ENCODE measurements at places on chromosomes 6 and 20.

GRCh38 chr6:7391151-7391550 lies 1.5 kb downstream of the RIOK1 start:
- DNase-seq, result no peak

GRCh38 chr6:16704401-16705045 lies 56.7 kb downstream of the ATXN1 start:
- DNase-seq, result no peak

GRCh38 chr20:20412750-20413149 lies 44.8 kb downstream of the INSM1 start:
- no peak for DNase-seq

DNA sequence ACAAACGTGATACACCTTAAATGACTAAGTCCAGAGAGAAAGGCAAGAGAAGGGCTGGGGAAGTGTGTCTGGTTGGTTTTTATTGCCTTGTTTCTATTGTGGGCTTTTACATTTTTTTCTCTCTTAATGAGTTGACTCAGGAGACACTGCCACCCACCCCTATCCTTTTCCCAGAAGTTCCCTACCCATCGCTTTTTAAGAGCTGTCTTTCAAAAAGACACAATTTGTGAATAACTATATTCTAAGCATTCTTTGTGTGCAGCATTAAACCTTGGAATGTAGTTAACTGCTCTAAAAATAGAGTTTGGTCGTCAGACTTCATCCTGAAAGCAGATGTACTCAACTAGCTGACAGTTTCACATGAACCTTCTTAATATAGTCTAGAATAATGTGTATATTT lies 174.9 kb downstream of the ISM1 start:
- no peak for DNase-seq

- no peak for DNase-seq
Measured at GRCh38 chr6:124822204-124822613, 140.0 kb upstream of the RNF217 start.

DNA sequence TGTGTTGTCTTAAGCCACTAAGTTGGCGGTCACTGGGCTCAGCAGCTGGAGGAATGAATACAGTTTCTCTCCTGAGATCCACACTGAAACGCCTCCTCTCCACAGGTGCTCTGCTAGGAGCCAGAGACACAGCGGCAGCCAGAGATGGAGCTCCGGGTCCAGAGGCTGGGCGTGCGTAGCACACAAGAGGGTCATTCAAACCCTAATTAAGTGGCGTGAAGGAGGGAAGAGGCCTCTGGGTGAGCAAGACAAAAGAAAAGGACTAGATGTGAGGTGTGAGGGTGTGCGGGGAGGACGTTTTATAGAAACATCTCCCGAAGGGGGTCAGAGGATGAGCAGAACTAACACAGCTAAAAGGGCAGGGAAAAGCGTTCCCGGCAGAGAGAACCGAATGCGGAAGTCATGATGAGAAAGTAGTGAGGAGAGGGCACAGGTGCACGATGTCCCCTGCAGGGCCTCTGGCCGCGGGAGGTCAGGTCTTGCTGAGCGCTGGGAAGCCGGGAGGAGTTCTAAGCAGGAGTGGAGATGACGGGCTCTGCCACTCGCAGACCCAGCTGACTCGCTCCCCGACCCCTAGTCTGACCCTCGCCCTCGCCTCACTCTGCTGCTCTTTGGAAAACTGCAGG lies 54.4 kb downstream of the BMP7 start:
- no peak for DNase-seq

DNA sequence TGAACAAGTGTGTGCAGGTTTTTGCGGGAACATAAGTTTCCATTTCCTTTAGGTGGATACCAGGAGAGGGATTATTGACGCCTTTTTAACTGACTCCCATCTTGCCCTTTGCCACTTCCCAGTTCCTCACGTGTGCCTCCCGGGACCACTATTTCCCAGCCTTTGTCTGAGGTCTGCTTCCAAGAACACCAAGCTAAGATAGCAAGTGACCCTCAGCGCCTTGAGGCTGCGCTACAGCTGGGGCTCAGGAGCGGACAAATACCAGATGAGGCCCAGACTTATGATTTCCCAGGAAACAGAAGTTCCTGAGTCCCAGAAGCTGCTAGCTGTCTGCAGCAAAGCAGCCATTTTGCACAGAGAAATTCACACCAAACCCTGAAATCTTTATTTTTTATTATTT lies 216.7 kb downstream of the SYNDIG1 start:
- DNase-seq, result no peak

- no peak for DNase-seq
Measured at GRCh38 chr6:18506382-18507017, 119.3 kb downstream of the RNF144B start.

DNA sequence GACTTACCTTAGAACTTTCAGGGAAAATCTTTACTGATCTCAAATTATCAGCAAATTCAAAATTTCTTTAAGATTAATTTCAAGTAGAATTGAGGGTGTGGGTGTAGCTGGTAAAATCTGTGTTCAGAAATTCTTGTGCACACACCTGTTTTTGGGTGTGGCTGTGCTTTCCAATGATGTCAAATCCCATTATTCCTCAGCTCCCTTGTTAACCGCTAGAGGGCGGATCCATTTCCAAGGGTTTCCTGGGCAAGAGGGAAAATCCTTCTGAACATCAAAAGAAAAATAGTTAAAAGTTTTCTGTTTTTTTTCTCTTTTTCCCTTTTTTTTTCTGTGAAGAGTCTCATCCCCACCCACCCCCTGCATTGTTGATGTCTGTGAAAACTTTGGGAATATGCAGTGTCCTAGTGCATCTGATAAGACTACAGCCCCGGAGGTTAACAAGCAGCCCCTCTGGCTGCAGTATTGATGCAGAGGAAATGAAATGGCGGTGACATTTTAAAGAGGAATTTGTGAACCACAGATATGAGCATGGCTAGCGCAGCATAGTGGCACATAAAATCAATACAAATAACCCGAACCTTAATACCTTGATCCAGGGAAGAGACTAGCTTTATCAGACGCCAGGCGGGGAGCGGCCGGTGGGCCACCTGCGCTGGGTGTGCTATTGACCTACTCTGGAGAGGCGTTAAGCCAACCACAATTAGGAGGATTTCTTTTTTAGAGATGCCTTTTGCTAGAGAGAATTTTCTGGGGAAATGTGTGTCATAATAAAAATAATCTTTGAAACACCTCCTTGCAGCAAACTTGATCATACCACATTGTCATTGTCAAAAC lies 130.9 kb downstream of the FOXA2 start:
- no peak for DNase-seq

DNA sequence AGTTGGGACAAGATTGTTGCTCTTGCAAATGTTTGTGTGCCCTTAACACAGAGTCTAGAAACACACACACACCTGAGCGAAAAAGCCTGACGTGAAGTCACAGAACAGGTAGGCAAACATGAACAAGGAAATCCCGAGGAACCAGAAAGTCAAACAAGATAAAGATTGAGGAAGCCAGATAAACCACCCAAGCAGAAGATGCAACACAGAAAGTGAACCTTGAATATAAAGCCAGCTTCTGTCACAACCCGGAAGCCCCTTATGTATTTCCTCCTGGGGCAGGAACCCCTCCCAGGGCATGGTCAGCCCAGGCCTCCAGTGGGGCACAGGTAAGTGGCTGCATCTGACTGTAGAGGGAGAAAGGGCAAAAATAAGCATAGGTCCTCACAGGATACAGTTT lies 158.2 kb upstream of the SUPT3H start:
- DNase-seq, result no peak

GRCh38 chr6:42520786-42521607 lies 42.8 kb upstream of the UBR2 start:
- no peak for DNase-seq

DNA sequence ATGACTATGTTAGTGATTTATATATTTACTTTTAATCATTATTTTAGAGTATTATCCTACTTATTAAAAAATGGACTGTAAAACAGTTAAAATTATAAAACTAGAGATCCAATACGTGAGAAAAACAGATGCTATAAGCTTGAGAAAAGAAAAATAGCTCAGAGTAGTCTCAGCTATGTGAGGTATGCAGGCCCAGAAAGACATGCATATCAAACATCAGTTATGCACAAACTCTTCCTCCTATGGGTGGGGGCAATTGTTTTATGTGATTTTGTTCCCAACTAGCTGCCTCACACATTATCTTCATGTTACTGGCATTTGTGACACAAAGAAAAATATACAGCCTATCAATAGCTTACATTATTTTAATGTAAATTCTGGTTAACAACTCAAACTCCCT lies 28.8 kb downstream of the RARS2 start:
- no peak for DNase-seq

DNA sequence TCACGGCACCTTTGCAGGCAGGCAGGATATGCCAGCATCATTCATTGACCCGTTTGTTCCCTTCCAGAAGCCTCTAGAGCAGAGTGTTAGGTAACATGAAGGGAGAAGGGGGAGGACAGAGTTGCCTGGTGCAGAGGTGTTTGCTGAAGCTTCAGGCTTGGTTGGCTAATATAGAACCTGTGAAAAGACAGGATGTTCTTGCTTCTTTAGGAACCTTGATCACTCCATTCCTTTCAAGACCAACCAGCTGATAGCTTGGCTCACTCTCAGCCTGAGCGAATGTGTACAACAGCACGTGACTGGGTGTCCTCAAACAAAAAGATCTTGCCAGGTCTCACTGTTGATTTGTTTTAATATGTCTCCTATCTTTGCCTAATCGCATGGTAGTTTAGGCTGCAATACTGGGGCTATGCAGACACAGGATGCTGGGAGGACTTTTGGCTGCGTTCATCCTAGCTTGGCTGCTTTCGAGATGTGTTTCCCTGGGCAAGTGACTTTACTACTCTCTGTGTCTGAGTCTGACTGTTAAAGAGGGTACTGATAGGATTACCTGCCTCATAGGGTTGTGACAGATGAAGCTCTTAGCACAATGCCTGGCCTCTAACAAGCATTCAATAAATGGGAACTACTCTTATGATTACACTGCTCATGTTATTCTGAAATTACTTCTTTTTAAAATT lies 16.0 kb downstream of the SHLD1 start:
- DNase-seq, result no peak

GRCh38 chr6:13614126-13614925 lies 809 bp upstream of the NOL7 start:
- DNase-seq, result peak; percentile 49

DNA sequence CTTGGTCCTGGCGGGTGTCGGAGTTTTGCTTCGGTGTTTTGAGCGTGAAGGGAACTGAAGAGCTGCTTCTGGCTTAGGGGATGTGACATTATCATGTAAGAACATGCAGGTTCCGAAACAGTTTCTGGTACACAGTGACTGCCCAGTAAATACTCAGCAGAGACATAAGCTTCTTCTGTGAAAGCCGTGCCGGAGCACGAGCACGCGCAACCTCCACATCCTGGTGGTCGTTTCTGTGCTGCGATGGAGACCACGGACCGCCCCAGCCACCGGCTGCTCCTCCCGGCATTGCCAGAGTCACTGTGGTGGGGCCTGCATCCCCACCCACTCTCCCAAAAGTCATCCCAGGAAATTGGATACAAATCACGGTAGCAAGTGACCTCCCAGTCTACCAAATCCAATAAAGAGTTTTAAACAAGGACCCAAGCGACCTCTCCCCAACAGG lies 18.7 kb downstream of the KIF25 start:
- no peak for DNase-seq

DNA sequence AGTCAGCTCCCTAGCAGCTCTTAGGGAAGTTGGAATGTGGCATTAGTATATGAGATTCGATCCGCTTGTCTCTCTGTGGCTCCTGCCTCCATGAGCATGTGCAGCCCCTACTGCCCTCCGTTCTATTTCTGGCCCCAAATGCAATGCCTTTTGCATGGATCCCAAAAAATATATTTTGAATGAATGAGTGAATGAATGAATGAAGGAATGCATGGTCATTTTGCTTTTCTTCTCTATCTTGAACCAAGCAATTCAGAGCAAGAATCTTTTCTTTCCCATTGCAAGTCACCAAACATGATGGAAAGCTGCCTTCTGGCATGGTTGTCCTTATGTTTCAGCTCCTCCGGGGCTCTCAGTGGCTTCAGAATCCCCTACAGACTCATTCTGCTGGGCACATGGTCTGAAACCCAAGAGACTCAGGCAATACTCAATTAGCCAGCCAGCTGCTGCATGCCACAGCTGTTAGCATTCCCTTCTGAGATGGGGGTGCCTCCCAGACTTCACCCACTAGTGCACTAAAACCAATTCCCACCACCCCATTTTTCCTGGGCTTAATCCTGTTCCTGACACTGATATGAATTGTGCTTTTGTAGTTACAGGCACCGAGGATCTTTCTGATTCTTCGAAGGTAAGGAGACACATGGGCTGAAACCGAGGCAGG lies 2.6 kb upstream of the IYD start:
- no peak for DNase-seq

DNA sequence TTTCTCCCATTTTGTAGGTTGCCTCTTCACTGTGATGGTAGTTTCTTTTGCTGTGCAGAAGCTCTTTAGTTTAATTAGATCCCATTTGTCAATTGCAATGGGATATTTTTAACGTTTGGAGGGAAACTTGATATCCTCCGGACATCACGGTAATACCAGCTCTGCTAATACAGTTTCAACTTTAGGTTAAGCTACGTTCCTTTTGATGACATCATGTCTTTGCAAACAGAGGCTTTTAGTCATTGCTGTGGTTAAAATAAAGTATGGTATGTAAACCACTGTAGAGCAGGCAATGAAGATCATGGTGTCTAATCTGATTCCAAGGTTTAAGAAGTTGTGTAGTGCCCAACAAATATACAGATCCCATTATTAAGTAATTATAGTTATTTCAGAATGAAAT lies 168.0 kb upstream of the CHD6 start:
- DNase-seq, result no peak
